ENCODE measurements at places on chromosomes 3 and 15.
A peak's percentile ranks its signal among the peaks of the same experiment; 100 is the strongest.

GRCh38 chr3:73315706-73316105 is 254.2 kb downstream of the EBLN2 start:
- DNase-seq = no peak

DNA sequence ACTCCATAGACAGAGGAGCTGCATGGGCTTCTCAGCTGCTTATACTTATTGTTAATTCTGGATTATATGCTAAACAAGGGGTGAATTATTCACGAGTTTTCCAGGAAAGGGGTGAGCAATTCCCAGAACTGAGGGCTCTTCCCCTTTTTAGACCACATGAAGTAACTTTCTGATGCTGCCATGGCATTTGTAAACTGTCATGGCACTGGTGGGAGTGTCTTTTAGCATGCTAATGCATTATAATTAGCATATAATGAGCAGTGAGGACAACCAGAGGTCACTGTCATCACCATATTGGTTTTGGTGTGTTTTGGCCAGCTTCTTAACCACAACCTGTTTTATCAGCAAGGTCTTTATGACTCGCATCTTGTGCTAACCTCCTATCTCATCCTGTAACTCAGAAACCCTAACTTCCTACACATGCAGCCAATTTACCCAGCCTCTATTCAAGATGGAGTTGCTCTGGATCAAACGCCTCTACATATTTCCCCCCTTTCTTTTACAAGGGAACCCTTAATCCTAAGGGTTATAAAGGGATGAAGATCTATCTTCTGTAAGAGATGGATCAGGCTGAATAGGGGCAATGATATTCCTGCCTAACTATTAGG is 12.1 kb upstream of the DMXL2 start:
- DNase-seq = peak; percentile 16

GRCh38 chr3:89107461-89108290 is at the start of gene EPHA3:
Gene EPHA3, plus strand, starts transcription at chr3:89107621. Its CDS starts 128 bp downstream, at chr3:89107749.
- peak; percentile 84 for DNase-seq

GRCh38 chr3:13769422-13769821 is 110.4 kb downstream of the WNT7A start:
- DNase-seq = no peak

GRCh38 chr3:117893001-117893400 is 1141.6 kb downstream of the IGSF11 start:
- peak; percentile 52 for DNase-seq

- DNase-seq = no peak
These were observed 415.1 kb upstream of the NECTIN3 start for GRCh38 chr3:110656394-110657025.

GRCh38 chr3:5197470-5198312 is 10.2 kb downstream of the EDEM1 start:
- DNase-seq = peak; percentile 43

DNA sequence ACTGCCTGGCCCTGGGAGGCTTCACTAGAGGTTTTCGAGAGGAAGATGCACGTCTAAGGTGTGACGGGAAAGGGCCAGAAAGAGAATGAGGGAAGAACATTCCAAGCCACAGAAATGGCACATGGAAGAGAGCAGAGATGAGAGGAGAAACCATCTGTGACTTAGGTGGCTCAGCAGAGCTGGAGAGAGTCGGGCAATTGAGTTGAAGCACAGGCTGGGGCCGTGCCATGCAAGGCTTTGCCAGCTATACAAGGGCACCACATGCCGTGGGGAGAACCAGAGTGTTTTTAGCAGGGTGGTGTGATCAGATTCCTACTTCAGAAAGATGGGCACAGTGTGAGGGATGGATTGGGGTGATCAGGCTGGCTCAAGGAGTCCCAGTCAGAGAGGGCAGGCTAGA is 126.1 kb downstream of the VGLL4 start:
- DNase-seq = no peak

DNA sequence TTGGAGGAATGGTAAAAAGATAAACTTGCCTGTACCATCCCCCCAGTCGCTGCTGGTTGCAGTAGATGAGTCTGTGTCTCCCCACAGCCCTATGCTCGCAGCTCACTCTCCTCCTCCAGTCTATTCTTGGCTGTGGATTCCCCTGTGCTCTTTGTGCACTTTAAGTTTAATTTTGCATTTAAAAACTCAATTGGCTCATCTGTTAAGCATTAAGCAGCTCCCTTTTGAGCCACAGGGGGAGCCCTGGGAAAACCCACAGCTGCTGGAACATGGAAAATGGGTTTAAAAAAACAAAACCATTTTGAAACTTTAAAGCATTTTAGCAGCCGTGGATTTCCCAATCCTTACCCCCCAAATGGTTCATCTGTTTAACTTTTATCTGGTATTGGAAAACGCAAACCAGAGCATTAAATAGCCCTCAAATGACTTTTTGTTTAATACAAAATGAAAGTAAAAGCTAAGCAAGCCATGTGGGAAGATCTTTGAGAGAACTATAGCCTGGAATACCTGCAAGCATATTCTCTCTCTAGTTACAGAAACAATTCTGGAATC is 536.9 kb downstream of the ZIC1 start:
- DNase-seq = peak; percentile 94

Measured in fibroblast of lung (primary cell).